ENCODE measurements at places on chromosomes 12 and 14. TPM values are rescaled to one million over a fixed set of nuclear protein-coding genes. Genes with fewer than 3 reads are reported as not detected.

Gene SDR9C7
- total RNA-seq, result not detected

Gene SERPINA12
- not detected for total RNA-seq

Gene SOX5
- not detected for total RNA-seq

Gene KIAA0586
- 9.2 TPM for total RNA-seq

Gene MGP
- total RNA-seq, result not detected

Gene ETFBKMT
- 0.75 TPM for total RNA-seq

Gene STON2
- 1.1 TPM for total RNA-seq

Gene TSPAN11
- 0.20 TPM for total RNA-seq

Gene MYL2
- 0.39 TPM for total RNA-seq

Gene AEBP2
- 21.3 TPM for total RNA-seq

Gene LBHD2
- total RNA-seq, result not detected

Gene PPP1R3E
- 2.9 TPM for total RNA-seq

Gene INHBC
- total RNA-seq, result not detected

Gene GLI1
- 8.1 TPM for total RNA-seq

Gene PAPLN
- total RNA-seq, result 5.7 TPM

Gene SIX1
- 6.2 TPM for total RNA-seq

Gene AJUBA
- 32.6 TPM for total RNA-seq

Gene RNASE4
- 7.1 TPM for total RNA-seq

Gene MAPK1IP1L
- total RNA-seq, result 99.0 TPM

Gene SUSD6
- 6.0 TPM for total RNA-seq

Gene GALC
- total RNA-seq, result 10.9 TPM

Gene ITGB7
- total RNA-seq, result 0.63 TPM

Gene HOXC11
- total RNA-seq, result 0.53 TPM

Gene SLC4A8
- 0.74 TPM for total RNA-seq

Gene TMEM263
- 28.2 TPM for total RNA-seq

Gene DBX2
- total RNA-seq, result not detected

Gene PLEKHD1
- not detected for total RNA-seq

Gene FGF6
- not detected for total RNA-seq

Gene TMTC2
- 1.2 TPM for total RNA-seq

Gene EFS
- not detected for total RNA-seq

Gene ACSM4
- total RNA-seq, result not detected

Gene KRT5
- 0.49 TPM for total RNA-seq
